ENCODE measurements at places on chromosomes 7 and 10. TPM values are rescaled to one million over a fixed set of nuclear protein-coding genes. Genes with fewer than 3 reads are reported as not detected.

GRCh38 chr10:78648256-78648860 is 420.4 kb upstream of the ZMIZ1 start:
- no peak for DNase-seq

DNA sequence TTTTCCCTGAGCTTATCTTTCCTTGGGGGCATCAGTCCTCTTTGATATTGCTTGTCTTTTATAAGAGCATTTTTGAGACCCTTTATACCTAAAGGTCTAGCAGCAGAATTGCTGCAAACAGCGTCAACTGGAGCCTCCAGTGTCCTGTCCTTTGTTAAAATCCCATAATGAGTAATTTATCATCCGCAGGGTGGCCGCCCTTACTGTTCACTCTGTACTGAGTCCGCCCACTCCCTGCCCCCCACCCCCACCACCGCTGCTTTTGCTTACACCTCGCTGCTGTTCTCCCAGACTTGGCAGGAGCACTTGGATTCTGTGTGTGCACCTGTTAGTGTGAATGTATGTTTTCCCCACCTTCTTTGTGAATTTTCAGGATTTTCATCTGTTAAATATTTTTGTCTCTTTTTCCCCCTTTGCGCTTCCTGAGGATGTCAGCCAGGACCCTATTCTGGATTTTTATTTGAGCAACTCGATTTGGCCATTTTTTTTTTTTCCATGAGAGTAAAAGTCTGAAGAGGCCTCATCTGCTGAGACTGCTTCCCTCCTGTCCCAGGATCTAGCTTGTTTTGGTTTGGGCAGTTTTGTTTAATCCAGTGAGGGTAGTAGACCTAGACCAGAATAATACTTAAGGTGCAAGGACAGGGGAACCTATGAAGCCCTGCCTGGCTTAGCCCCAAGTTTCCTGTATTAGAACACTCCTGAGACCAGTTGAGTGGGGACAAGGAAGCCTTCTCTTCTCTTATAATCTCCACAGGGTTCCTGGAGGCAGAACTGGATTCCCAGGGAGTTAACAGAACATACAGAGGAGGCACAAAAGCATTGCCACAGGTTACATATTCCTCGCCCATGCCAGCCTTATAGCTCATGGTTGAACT is 8.2 kb downstream of the AGFG2 start:
- DNase-seq: no peak

DNA sequence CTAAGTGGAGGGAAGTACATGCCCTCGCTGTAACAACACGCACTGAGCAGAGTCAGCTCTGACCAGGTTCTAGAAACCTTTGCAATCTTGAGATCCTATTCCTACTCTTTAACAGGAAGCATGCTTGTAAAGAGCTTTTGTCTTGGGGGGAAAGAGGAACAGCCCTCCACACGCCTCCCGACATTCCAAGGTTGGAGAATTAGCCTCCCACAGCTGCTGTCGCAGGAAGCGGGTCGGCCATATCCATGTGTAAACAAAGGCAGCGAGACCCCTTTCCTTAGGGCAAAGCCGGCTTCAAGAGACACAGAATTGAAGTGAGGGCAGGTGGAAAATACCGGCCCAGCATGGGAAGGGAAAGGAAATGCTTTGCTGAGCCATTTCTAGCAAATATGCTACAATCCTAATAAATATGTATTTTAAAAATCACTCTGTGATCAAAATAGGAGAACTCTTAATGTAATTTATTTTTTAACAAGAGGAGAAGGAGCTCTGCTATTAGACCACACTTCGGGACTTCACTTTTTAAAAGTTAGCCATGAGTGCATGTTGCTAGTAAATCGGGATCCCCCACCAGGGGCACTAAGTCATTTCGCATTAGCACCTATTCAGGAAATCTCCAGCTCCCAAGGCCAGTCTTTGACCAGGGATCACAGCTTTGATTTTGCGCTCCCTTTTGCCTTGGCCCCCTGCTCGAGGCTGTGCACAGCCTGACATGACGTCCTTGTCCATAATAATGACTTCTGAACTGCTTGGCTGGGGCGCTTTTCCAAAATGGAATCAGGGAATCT is 55.9 kb downstream of the FAM204A start:
- no peak for DNase-seq

The MBL2 gene
- not detected for total RNA-seq

The CELF2 gene
- 11.0 TPM for total RNA-seq

- DNase-seq: no peak
These were observed 75.6 kb downstream of the CCDC6 start for GRCh38 chr10:59830601-59831259.

All from epithelial cell of proximal tubule (primary cell).